ENCODE measurements at places on chromosomes 3 and 15.

DNA sequence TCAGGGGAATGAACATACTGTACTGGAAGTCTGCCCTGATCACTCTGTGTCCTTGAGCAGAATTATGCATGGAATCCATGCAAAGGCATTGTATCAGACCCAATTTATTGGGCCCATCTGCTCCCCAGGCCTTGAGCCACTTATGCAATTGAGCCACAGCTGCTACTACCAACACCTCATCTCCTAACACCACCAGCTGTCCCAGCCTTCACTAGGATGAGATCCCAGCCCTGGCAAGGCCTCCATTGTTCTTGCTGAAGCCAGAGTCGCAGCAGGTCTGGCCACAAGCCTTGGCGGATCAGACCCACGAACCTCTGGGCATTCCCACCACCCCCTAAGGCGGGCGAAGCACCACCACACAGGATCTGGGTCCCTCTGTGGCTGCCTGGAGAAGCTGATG lies 9.2 kb upstream of the NME9 start:
- no peak for DNase-seq

DNA sequence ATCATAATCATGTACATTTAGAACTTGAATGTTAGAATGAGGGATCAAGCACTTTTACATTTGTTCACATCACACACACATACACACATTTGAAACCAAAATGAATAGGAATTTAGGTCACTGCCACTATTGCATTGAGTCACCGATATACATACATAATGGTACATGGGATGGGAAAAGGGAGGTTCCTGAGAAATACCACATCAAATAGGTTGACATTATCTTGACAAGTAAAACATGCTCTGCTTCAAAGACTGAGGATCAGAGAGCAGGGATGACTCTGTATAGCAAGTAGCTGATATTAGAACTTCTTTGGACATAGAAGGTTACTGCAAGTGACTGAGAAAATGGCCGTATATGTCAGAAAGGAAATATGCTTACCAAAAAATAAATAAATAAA lies 847.2 kb downstream of the PLOD2 start:
- DNase-seq: no peak

DNA sequence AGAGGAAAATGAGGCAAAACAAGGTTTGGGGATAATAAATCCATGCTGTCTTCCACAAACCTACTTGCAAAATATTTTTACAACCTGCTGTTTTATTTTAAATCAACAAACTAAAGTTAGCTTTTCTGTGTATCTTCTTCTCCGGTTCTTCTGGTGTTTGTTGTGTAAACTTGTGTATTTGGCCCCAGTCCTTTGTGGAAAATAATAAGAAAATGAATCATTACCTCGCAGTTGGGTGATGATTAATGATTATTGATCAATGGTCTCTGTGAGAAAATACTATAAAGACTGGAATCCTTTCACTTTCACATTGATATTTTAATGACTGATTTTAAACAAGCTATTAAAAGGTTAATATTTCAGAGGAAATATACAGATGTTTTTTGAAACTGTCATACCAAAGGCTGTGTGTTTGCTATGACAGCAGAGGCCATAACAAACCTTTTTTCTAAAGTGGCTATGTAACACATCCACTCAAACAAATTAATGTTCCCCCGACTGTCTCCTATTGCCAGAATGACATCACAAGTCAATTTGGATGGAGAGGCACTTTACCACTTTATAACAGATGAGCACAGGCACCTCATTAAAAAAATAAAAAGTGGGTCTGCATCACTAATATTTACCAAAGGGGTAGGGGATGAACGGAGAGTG lies 152.5 kb downstream of the MEX3B start:
- no peak for DNase-seq

DNA sequence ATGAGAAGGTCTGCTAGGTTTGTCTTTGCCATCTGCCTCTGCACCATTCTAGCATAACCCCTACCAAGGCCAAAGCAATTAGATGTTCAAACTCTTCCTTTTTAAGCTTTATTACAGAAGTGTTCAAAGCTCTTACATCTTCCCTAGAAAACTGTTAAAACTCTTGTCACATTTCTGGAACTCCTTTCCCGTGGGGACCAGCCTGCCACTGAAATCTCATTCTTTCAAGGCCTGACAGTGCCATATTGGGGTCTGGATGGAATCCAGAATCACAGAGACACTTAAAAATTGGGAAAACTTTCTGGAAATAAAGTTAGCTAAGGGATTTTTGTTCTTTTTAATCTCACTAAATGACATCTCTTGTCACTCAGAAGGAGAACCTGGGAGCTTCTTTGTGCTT lies 153.8 kb upstream of the SLCO3A1 start:
- DNase-seq: no peak

- no peak for DNase-seq
Observed at GRCh38 chr3:176490357-176490756, 706.9 kb downstream of the TBL1XR1 start.

DNA sequence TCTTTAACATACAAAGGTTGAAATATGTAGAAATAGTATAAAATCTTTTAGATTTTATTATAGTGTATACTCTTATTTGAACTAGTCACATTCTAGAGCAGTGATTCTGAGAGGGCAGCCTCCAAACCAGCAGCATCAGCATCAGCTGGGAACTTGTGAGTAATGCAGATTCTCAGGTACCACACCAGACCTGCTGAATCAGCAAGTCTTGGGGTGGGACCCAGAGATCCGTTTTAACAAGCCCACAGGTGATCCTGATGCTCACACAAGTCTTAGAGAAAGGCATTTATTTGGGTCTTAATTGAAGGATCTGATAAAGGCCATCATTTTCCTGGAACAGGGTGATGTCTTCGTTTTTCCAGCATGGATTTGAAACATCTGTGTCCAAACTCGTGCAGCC lies 159.0 kb upstream of the NUDT16 start:
- DNase-seq: no peak

GRCh38 chr3:192022412-192022811 lies 561.4 kb downstream of the PYDC2 start:
- no peak for DNase-seq

- no peak for DNase-seq
Observed at GRCh38 chr15:99296386-99296785, 45.1 kb downstream of the LRRC28 start.

GRCh38 chr3:162507397-162507796 lies 1010.8 kb downstream of the OTOL1 start:
- DNase-seq: no peak

- no peak for DNase-seq
Observed at GRCh38 chr3:104080088-104080626, 1286.6 kb upstream of the ALCAM start.

- peak; percentile 53 for DNase-seq
Observed at GRCh38 chr3:10286596-10287295, 6.0 kb downstream of the GHRL start.

DNA sequence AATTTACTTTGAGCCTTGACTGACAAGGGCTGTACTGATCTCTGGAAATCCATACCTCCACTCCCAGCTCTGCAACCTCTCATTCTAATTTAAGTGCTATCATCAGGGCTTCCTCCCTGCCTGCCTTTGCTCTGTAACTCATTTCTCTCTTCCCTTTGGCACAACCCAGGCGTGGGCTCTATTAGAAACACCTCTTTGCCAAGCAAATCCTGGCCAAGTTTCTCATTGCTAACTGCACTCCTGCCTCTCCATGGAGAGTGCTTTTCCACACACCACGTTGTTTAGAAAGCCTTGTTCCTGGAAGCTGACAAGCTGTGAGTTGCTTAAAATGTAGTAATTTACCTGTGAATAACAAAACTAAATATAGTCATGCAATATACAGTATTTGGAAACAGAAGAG lies 20.1 kb upstream of the FSTL1 start:
- DNase-seq: peak; percentile 30

- DNase-seq: no peak
Observed at GRCh38 chr15:73467758-73468157, 24.8 kb downstream of the REC114 start.

DNA sequence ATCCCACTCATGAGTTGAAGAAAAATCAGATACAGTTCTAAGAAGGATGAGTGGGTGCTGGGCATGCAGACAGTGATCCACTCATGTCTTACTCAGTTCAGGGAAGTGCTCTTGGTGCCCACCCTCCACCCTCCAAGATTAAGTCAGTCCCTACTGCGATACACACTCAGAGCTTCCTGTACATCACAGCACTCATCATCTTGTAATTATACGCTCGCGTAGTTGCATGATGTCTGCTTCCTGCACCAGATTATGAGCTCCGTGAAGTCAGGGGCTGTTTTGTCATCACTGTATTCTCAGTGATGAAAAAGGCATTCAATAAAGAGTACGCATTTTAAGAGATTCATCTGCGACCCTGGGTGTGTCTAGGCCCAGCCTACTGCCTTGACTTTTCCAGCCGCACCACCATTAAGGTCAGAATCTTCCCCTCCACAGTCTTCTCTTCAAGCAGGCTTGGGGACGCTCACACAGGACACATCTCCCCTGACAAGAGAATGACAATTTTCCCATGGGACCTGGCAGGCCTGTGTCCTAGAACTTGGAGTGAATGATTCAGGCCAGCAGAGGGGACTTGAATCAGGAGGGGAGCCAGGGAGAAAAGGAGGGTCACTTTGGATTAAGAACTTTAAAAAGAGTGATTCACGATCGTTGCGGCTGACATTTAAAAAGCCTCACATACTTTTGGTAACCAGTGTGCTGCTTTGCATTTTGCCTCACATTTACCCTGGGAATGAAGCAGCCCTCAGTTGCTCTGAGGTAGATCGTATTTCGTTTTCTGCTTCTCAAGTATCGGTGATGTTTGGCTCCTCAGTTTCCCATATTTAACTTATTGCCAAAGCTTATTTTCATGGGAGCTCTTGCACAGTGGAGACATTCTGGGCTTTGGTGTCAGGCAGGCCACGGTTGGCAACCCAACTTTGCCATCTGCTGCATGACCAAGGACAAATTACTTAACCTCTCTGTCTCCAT lies 7.9 kb upstream of the PDE8A start:
- DNase-seq: no peak

DNA sequence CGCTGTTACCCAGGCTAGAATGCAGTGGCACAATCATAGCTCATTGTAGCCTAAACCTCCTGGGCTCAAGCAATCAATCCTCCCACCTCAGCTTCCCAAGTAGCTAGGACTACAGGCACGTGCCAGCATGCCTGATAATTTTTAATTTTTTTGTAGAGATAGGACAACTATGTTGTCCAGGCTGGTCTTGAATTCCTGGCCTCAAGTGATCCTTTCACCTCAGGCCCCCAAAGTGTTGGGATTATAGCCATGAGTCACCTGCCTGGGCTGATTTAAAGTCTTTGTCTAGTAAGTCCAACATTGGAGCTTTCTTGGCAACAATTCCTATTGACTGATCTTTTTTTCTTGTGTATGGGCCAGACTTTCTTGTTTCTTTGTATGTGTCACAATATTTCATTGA lies 28.1 kb downstream of the SPINK8 start:
- DNase-seq: no peak

DNA sequence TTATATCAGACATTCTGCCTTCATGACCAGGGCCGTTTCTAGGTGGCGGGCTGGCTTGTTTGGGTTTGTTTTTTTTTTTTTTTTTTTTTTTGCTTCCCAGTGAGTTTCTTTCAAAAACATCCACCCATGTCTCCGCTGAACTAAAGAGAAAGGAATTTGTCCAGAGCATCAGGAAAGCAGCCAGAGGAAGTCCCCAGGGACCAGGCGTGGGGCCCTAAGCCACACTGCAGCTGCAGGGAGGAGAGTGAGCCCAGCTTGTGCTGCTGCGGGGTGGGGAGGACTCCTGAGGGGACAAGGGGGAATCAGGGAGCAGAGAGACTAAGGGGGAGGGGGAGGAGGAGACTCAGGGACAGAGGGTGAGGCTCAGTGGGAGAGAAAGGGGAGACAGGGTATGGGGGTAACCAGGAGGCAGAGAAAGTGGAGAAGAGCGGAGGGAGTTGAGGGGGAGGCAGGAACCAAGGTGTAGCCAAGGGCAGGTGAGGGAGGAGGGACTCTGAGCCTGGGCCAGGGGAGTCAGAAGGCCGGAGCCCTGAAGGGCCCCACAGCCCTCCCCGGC lies 49.5 kb downstream of the CYP11A1 start:
- no peak for DNase-seq

DNA sequence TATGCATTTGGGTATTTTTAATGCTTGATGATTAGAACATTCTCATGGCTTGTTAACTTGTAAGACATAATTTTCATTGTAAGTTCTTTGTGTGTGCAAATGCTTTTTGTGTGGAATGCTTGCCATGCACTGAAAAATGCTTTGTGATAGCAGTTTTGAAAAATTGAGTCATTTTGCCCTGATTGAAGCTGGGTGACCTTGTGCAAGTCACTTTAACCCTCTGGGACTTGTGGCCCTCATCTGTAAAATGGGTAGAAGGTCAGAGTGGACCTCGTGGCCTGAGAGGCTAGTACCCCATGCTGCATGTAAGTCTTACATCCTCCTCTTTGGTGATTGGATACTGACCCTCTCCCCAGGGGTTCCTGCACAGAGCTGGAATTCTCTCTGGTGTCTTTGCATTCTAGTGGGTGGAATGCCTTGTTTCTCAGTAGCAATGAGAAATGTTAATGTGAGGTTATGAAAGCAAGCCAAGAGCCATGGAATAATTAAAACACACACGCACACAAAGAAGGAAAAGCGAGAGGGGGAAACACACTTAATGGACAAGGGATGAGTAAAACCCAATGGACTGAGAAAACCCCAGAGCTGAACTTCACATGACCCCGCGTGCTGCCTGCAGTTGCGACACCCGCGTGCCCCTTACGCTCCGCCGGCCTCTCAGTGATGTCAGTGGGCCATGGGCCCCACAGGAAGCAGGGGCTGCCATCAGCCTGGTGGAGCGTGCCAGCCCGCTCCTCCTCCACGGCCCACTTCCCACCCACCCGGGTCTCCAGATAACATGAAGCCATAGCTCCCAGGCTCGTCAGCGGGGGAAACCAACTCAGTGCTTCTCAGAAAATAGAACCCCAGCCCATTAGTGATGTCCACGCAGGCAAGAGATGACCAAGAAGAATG lies 44.0 kb downstream of the SMAD3 start:
- no peak for DNase-seq

DNA sequence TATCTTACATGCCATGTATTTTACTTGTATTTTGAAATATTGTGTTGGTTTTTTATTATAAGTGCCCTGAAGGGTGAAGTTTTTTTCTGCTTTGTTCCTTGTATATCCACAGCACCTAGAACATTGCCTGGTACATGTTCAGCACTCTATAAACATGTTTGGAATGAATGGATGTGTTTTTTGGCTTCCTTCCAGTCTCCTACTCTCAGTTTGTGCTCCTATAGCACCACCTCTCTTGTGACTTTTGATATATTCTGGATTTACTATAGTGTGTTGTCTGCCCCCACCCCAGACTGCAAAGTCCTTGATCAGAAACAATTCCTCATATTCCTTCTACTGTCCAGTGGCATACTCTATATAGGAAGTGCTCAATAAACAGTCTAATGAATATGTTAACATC lies 60.6 kb downstream of the PLCL2 start:
- DNase-seq: no peak

DNA sequence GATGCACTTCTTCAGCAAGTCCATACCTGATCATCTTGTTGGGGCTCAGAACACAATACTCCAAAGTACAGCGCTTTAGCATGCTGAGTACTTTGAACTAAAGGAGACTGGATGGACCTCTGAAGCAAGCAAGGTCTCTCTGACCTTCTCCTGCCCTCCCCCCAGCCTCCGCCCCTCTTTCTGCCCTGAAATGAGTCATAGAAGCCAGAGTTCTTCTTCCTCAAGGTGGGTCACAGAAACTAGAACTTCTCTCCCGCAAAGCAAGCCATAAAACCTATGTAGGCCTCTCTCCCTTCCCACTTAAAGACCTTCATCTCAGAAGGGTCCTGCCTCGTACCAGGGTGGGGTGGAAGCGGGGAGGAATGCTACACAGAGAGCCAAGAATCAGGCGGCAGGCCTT lies 230.5 kb upstream of the PROK2 start:
- DNase-seq: no peak
